ENCODE measurements at places on chromosomes 6 and 20.
A peak's percentile ranks its signal among the peaks of the same experiment; 100 is the strongest.

DNA sequence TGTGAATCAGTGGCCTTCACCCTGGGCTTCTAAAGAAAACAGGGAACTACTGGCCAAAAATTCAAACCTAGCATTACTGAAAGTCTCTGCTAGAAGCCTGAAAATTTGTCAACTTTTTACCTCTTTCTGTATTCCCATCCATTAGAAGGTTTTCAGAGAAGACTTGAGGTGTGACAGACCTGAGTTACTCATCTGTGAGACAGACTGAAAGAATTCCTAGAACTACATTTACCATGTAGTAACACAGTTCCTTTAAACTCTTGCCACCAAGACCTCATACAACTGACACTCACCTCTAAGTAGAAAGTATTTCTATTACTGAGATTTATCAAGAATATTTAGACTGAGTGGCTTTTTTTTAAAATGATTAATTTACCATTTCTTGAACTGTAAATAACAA lies 4.5 kb downstream of the DPM1 start:
- DNase-seq, result no peak

- DNase-seq, result no peak
Measured at GRCh38 chr6:38861926-38862401, 146.9 kb downstream of the DNAH8 start.

DNA sequence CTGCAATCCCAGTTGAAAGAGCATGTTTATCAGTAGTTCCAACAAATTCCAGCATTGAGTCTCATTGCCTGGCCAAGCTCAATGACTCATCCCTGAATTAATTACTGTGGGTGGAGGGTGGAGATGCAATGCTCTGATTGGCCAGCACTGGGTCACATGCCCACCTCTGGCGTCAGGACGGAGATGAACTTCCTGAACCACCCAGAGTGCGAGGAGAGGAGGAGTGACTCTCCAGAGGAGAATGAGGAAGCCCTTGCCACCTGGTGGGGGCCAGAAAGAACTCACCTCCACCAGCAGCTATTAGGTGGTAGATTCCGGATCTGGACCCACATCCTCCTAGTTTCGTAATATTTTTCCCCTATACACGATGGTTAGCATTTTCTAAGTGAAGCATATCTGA lies 283.9 kb downstream of the TBC1D7 start:
- DNase-seq, result no peak

GRCh38 chr6:129750360-129750759 lies 40.4 kb upstream of the ARHGAP18 start:
- no peak for DNase-seq

DNA sequence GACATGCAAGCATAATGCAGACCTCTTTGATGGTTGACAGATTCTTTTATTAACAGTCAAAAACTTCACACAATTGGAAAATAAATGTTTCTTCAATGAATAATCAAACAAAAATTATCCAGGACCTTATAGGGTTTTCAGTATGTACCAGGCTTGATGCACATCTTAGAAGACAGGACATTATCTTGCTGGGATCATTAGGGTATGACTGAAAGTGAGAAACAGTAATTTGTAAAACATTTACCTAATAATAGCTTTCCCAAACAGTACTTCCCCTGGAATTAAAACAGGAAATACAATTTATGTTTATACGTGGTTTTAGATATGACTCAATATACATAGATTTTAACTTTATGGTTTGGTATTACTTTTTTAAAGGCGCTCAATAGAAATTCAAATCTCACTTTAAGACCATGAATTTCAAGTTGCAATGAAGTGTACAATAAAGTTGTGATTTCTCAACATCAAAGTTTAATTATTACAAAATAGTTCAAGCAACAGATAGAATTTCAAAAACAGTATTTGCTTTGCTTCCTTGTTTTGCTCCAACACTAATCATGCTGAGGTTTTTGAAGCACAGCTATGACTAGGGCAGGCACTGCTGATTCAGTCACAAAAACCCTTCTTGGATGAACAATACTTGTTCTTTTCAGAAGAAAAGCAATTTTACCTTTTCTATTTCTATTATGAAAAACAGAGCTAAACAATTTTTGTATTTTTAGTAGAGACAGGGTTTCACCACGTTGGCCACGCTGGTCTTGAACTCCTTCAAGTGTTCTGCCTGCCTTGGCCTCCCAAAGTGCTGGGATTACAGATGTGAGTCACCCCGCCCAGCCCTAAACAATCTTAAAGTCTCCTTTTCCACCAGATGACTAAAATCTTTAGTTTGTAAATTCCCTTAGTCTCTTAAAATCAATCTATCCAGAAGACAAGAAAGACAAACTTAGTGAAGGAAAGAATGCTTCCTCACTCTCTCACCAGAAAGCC lies 13.7 kb downstream of the SOD2 start:
- peak; percentile 85 for DNase-seq
